ENCODE measurements at places on chromosomes 5 and 9. TPM values are rescaled to one million over a fixed set of nuclear protein-coding genes. Genes with fewer than 3 reads are reported as not detected.

GRCh38 chr5:504326-505154, 19.7 kb downstream of the SLC9A3 start:
- no peak for DNase-seq

Gene ADAMTS12
- not detected for total RNA-seq

Gene PCDHGB3
- total RNA-seq: 0.58 TPM

GRCh38 chr9:131960851-131961495, 118.7 kb downstream of the MED27 start:
- DNase-seq: no peak

DNA sequence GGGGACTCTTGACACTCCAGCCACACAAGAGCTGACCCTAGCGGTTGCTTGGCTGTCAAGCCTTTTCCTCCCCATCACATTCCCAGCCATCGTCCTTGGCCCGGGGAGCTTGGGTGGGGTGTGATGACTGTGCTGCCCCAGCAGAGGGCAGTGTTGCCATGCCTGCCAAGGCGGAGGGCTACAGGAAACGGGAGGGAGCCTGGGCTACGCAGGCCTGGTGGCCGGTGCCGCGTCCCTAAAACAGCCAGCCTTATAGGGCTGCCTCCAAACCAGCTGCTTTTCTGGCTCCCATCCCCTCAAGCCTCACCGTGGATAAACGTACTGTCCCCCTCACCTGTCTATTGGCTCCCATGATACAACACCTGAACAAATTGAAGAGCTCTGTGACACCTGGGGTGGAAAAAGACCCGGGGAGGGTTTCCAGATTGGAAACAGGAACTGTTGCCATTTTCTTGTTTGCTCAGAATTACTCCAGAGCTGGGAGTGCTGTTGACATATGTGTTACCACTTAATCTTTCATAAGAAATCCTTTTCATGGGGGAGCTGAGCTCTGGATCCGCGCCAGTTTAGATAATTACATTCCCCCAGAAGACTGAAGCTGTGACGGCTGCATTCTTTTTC, 72.8 kb upstream of the ASTN2 start:
- DNase-seq: no peak

DNA sequence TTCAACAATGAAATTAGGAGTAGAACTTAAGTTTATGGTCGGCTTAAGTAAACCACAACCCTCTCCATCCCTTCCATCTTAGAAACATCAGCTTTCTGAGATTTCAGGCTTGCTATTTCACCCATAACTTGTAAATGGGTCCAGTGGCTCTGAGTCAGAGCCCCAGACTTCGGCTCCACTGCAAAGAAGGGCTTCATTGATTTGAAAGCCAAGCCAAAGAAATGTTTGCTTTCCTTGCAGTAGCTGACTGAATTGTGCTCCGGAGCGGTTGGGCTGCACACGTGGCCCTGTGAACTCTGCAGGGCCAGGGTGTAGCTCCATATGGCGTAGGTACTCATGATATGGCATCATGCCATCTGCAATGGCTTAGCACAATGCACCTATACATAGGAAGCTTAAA, 57.0 kb downstream of the NREP start:
- DNase-seq: no peak

- DNase-seq: no peak
These were observed 339.2 kb downstream of the ADAMTS6 start for GRCh38 chr5:65142511-65143011.

DNA sequence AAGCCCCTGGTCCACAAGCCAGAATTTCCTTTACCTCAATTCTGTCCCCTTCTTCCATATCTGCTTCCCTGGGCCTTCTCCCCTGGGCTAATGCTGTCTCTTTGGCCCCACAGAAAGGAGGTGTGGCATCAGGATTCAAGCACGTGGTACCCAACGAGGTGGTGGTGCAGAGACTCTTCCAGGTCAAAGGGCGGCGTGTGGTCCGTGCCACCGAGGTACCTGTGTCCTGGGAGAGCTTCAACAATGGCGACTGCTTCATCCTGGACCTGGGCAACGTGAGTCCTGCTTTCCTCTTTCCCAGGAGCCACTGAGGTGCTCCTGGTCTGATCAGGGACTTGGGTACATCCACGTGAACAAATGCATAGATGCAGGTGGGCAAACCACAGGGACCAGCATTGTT, 42.6 kb downstream of the GSN start:
- no peak for DNase-seq

GRCh38 chr5:128155776-128156175, 72.2 kb downstream of the SLC12A2 start:
- no peak for DNase-seq

Gene CDH6
- total RNA-seq: not detected

GRCh38 chr9:17130291-17130690, 4.5 kb upstream of the CNTLN start:
- DNase-seq: no peak

- no peak for DNase-seq
These were observed 27.7 kb downstream of the LHX3 start for GRCh38 chr9:136177224-136177623.
